Stimulated activated CD4-positive, alpha-beta T cell treated with anti-CD3 and anti-CD28 coated beads, Interleukin-1b, Interleukin-23, amount 100 ng/mL, for 24 hours (primary cell): ENCODE measurements at places on chromosomes 7 and 10.

DNA sequence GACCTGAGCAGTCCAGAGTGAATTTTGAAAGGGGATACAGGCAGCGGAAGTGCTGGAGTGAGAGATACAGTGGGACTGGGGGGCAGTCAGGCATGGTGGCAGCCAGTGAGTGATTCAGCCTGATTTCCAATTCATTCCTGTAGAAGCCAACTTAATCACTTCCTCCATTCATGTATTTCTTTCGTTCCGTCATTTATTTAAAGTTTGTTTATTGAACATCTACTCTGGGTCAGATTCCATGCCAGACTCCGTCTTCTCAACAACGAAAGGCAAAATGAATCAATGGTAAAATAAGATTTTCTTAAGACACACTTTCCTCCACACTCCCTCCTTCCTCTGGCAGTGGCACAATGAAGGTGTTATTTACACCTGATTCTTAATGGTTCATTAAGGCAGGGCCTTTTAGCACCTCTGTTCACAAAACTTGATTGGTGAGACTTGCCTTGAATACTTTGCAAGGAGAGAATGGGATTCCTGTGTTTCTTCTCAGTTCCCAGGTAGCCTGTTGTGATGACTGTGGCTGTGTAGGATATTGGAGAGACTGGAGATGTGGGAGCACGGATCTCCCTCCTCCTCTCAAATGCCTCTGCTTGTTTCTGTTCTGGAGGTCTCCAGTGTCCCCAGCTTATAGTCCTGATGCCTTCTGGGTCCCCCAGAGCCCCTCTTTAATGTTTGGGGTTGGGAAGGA, 27.9 kb downstream of the ADCYAP1R1 start:
- DNase-seq, result no peak

- no peak for DNase-seq
Observed at GRCh38 chr10:77049896-77050295, 587.7 kb downstream of the KCNMA1 start.

GRCh38 chr10:96500519-96500918, 13.2 kb downstream of the TLL2 start:
- DNase-seq, result no peak

DNA sequence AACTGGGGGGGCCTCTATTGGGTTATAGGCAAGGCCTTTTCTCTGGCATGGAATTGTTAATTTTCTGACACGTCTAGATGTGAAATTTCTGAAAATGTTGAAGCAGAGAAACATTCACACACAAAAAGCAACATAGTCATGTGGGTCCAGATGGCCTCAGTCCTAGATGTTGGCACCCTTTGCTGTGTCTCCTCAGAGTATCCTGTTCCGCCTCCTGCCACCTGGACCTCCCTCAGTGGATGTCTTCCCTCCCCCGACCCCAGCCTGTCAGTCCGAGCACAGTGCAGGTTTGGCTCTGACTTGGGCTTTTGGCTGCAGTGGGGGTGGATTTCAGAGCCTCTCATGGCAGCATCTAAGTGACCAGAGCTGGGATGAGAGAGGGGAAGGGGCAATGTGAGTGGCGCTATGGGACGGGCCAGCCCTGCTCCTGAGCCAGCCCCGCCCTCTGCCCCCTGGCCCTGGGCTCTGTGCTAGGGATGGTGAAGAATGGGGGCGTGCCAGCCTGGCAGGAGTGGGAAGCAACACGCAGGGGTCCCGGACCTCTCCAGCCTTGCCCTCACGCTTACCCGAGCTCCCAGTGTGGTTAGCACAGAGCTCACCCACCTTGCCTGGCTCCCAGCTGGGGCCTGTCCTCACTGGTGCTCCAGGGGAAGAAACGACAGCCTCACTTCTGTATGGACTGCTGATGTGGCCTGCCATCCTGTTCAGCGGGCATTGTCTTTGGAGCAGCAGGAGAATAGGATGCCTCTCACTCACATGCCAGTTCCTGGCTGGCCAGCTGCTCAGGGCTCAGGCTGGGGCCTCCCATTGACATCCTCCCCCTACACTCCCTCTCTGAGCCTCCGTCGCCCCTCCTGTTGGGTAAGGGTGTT, 6.2 kb downstream of the ATP6V0E2 start:
- no peak for DNase-seq

DNA sequence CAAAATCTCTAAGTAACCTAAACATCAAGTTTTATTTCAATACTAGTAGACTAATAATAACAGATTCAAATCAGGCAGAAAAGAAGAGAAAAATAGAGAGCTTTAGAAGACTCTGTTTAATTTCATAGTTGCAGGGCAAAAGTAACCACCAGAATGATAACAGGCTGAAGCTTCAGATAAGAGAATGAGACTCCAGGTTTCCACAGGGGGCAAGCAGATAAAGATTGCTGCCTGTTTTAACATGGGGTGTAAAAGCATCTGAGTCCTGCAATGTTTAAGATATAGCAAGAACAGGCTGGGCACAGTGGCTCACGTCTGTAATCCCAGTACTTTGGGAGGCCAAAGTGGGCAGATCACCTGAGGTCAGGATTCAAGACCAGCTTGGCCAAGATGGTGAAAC, 11.0 kb downstream of the CROT start:
- no peak for DNase-seq

- no peak for DNase-seq
Observed at GRCh38 chr10:21273400-21273968, 252.0 kb downstream of the SKIDA1 start.

DNA sequence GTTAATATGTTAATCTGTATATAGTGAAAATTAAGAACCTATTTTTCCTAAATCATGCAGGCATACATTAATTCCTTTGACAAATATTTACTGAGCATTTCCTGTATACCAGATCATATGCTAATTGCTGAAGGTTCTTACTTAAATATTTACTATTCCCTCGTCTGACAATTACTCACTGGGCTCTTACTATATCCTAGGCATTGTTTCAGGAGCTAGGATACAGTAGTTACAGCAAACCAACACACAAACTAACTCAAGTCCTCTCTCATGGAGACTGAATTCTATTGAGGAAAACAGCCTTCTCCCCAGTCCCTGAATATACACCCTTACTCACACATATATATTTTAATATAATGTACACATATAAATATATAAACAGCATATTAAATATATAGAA, 786.0 kb downstream of the NRG3 start:
- no peak for DNase-seq

- DNase-seq, result no peak
Observed at GRCh38 chr10:3057946-3058345, 9.4 kb upstream of the PFKP start.

- DNase-seq, result no peak
Observed at GRCh38 chr10:29479081-29479925, 155.5 kb downstream of the SVIL start.

- no peak for DNase-seq
Observed at GRCh38 chr7:91553410-91553895, 289.2 kb downstream of the FZD1 start.

GRCh38 chr10:49140304-49141177, 6.7 kb upstream of the FAM170B start:
- no peak for DNase-seq

- no peak for DNase-seq
Observed at GRCh38 chr10:122307669-122308416, 36.7 kb downstream of the BTBD16 start.

DNA sequence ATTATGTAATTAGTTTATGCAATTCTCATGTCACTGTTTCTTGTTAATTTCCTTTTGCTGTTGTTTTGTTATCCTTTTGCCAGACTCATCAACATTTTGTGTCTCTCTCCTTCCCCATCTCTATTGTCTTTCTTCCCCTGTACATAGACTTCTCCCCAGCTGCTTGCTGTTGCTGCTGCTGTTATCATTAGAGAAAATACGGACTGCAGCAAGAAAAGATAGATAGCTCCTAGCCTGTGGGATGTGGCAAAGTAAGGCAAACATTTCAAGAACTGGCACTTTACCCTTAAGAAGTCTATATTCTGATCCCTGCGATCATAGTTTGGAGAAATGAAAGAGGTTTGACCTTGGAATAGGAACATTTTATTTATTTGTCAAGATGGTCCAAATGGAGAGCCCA, 162.2 kb downstream of the AOAH start:
- DNase-seq, result no peak

DNA sequence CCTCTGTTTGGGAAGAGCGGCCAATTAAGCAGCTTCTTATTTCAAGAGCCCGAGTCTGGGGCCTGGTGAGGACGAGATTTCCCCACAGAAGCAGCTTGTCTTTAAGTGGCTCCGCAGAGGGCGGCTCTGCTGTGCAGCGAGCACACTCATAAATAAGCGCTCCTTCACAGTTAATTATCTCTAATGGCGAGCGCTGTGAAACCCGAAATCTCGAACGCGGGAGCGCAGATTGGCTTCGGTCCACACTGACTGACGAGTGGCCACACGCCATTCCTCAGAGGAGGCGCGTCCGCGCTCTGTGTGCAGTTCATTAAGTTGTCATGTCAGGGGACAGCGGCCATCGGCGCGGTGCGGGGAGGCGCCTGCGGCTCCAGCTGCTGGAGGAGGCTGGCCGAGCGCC, 560.9 kb downstream of the DNAJB6 start:
- no peak for DNase-seq

- no peak for DNase-seq
Observed at GRCh38 chr7:44377681-44378421, 52.5 kb upstream of the CAMK2B start.

GRCh38 chr7:32115831-32116230, 45.6 kb upstream of the PDE1C start:
- DNase-seq, result no peak

- DNase-seq, result no peak
Observed at GRCh38 chr7:44326261-44327125, 1.1 kb upstream of the CAMK2B start.

DNA sequence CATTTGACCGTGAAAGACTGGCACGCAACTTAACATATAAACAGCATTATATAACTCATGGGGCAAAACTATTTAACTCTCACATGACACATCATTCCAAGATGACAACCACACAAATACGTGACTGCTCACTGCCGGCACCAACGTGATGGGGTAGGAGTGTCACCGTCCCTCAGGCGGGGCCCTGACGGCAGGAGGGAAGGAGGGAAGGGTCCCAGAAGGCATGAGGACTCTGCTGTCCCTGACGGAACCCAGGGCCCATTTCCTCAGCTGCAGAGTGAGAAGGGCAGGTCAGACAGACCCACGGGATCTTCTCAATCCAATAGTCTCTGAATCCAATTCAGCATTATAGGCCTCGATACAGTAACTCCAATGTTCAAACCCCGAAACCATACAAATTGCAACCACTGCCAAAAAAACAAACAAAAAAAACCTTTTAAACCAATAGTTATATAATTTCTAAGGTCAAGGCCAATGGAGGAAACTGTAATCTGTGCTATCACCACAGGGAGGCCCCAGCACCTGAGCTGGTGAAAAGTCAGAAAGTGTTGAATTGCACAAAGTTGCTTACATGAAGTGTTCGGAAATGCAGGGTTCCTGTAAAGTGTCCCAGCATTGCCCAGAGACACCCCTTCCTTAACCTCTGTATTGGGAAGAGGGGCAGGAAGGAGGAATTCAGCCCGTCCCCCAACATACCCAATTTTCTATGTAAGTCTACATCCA, 137.4 kb downstream of the TNS3 start:
- no peak for DNase-seq

DNA sequence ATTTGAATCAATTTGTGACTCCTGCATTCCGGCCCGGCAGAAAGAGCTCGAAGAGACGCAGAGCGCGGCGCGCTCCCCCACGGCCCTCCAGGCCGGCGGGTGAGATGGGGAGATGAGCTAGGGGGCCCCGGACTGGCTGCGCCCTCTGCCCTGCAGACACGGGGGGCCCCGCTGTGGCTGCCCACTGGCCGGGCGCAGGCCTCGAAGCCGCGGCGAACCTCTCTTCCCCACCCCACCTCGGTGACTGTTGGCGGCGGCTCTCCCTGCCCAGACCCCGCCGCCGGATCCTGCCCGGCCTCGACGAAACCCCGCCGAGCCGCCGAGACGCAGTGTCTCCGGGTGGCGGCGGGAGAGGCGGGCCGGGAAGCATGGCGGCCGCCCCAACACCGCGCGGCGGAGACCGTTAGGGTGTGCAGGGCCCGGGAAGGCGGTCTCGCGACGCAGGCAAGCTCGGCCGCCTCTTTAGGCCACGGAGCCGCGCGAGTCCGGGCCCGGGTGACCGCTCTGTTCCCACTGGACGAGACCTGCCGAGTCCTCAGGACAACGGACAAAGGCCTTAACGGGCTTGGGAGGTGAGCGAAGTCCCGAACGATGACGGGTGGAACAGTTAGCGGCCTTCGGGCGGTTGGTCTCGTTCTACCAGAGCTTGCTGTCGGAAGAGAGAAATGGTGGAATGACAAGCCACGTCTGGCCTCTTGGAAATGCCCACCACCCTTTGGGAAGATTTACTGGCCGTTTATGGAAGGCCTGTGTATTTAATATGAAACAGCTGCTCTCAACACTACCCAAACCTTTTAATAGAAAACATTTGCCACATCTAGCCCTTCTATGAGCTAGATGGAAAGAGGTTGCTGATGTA, 24.3 kb downstream of the NUP42 start:
- no peak for DNase-seq

DNA sequence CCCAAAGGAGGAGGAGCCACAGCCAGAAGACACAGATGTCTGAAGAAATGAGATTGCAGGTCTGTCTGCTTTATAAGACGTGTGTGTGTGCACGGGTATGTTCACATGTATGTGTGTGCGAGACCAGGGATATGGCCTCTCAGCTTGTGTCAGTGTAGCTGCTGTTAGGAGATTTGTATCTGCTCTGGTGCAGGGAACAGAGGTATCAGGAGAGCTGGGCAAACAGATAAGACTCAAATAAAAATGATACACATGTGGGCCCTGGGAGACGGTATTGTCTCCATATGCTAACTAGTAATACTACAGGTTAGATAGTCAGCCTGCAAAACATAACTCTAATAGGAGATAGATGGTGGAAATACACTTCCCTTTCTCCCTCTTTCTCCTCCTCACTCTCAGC, 161.0 kb downstream of the PLXNA4 start:
- no peak for DNase-seq

GRCh38 chr7:24971333-24972165, 8.4 kb downstream of the OSBPL3 start:
- DNase-seq, result no peak

GRCh38 chr7:105191331-105191730, 177.3 kb downstream of the KMT2E start:
- DNase-seq, result no peak
